ENCODE measurements at places on chromosomes 1 and 21.

GRCh38 chr1:38740487-38740886 is 119.1 kb downstream of the RRAGC start:
- no peak for DNase-seq

DNA sequence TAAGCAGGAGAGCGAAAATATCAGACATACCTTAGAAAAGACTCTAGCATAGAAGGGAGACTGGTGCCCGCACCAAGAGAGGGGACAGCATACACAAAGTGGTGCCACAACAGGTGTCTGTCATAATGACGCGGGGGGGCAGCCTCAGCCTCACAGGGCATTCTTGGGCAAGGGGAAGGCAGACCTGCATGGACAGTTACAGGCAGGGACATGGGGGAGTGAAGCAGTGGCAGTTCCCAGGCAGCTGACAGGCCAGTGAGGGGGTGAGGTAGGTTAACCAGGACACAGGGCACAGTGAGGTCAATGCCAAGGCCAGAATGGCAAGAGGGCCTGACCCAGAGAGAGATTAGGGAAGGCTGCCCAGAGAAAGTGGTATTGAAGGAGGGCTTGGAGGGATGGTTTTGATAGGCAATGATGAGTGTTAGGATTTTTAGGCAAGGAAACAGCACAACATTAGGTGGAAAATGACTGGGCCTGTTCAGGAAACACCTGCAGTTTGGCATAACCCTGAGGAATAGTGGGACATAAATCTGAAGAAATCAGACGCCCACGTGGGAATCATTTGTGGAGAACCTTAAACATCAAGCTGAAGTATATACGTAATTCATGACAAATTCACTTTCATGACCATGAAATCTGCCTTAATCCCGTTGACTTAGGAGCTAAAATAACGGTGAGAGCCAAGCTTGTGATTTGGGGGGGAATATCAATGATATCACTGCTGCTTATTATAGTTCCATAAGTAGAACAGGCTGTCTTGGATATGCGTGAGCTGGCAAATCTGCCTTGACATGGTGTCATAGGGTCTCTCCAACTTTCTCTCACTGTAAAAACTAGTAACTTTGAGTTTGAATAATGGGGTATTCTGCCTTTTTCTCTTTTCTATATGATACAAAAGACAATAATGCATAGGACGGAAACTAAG is 8.9 kb downstream of the PTPN14 start:
- DNase-seq: no peak

GRCh38 chr1:165254896-165255625 is 101.5 kb downstream of the LMX1A start:
- no peak for DNase-seq

- DNase-seq: no peak
These were observed 43.6 kb downstream of the NFYC start for GRCh38 chr1:40734882-40735628.

GRCh38 chr1:33876970-33877650 is 13.2 kb downstream of the HMGB4 start:
- no peak for DNase-seq

DNA sequence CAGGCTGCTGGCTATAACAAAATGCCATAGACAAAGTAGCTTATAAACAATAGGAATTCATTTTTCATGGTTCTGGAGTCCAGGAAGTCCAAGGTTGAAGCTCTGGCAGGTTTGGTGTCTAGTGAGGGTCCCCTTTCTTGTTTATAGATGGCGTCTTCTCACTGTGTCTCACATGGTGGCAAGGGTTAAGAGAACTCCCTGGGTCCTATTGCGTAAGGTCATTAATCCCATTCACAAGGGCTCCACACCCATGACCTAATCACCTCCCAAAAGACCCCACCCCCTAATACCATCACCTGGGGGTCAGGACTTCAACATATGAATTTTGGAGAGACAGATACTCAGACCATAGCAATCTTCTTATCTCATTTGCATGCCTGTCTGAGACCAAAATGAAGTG is 108.9 kb upstream of the USP25 start:
- DNase-seq: no peak

DNA sequence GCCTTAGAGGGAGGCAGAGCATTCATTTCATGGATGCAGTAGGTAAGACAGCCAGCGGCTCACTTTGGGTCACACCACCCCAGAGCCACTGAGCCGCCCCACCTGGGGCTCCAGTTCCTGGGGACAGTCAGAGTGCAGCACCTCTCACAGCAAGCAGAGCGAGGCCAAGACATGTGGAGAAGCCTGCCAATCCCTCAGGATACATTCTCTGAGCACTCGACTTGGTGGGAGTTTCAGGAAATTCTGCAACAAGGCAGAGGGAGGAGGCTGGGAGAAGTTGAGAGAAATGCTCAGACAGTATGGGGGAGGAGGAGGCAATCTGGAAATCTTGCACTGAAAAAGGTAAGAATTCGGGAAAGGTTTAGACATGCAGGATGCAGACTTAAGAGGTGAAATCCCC is 60.8 kb upstream of the WLS start:
- DNase-seq: no peak

DNA sequence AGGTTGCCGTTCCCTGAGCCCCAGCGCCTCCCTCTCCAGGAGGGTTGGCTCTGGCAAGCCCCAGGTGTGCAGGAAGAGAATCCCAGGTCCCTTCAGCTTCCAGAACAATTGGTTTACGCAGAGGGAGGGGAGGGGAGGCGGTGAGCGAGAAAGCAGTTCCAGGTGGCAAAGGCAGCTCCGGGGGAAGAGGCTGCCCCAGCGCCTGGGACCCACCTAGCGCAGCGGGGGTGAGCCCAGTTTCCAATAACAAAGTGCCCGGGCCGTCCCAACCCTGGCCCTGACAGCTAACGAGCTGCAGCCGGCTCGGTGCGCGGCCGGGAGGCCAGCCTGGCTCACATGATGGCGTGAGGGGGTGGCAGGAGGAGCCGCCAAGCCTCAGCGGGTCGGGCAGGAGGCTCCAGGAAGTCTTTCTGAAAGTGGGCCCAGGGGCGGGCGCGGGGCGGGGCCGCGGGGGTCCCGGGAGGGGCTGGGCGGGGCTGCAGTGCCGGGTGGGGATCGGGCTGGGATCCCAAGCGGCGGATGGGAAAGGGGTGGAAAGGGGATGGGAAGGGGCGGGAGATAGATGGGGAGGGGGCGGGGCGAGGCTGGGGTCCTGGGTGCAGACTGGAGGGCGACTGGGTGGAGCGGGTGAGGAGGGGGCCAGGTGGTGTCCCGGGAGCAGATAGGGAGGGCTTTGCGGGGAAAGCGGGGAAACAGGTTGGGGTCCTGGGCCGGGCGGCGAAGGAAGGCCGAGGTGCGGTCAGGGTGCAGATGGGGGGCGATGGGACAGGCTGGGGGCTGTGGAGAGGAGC is 22.8 kb downstream of the DHRS3 start:
- DNase-seq: no peak

DNA sequence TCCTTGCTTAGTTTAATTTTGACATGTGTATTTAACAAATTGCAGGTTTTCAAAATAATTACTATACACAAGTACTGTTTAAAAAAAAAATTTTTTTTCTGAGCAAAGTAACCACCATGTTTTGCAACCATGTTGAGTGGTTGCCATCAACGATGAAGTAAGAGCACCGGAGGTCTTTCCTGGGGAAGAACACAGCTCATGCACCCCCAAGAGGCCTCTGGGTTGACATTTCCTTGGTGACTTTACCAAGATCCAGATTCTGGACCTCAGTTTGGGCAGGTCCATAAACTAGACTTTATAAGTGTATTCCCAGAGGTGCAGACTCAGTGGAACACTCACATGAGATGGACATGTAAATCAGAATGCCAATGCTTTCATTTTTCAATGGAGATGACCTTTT is 36.8 kb upstream of the RALGPS2 start:
- DNase-seq: no peak

DNA sequence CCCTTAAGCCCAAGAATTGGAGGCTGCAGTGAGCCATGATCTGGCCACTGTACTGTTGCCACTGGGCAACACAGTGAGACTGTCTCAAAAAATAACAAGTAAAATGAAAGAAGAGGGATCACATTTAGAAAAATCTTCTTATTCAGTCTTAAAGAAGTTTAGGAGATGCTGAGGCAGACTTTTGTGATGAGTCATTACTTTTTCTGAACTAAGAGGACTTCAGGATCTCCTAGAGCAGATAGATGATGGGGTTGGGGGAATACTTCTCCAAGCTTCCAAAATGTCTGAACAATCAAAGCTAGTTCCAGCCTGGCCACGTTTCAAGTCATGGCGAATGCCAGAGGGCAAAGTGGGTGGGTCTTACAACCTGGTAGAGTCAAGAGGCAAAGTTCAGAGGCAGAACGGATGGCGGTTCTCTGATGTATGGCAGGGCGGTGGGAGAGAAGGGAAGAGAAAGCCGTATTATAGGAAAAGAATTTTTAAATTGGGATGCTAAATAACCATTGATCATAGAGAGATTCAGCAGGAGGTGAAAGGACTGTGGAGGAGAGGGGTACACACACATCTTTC is 2.1 kb upstream of the CIART start:
- DNase-seq: no peak

GRCh38 chr21:40842197-40842552 is 4.8 kb downstream of the DSCAM start:
- no peak for DNase-seq

- no peak for DNase-seq
These were observed 548 bp downstream of the B3GALT5 start for GRCh38 chr21:39613041-39613934.

DNA sequence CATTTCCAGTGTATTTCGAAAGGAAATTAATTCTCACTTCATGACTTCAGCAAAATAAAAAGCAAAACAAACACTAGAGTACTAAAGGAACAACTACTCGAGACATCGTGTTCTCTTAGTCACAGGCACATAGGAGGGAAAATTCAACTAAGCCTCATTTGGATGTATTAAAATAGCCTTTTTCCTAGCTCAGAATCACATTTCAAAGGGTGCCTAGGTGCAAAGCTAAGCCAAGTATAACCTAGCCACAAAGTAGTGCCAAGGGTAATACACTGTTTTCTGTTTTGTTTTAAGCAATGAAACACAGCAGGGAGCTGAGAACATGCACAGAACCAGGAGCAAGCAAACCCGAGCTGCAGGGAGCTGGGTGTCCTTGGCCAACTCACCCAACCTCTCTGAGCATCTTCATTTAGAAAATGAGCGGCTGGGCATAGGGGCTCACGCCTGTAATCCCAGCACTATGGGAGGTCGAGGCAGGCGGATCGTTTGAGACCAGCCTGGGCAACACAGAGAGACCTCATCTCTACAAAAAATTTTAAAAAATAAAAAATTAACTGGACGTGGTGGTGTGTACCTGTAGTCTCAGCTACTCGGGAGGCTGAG is 26.6 kb upstream of the ACBD6 start:
- DNase-seq: no peak

GRCh38 chr1:21782349-21782867 is 541 bp downstream of the USP48 start:
- peak; percentile 51 for DNase-seq

GRCh38 chr1:15056515-15057285 is 96.8 kb upstream of the TMEM51 start:
- no peak for DNase-seq

GRCh38 chr1:229158341-229158921 is 112.5 kb upstream of the RAB4A start:
- DNase-seq: no peak

GRCh38 chr1:74690364-74690696 is 16.7 kb upstream of the ERICH3 start:
- DNase-seq: no peak

GRCh38 chr1:40745176-40745575 is 38.4 kb upstream of the KCNQ4 start:
- DNase-seq: no peak

- DNase-seq: no peak
These were observed 63.8 kb downstream of the OLFML3 start for GRCh38 chr1:114043054-114043453.

DNA sequence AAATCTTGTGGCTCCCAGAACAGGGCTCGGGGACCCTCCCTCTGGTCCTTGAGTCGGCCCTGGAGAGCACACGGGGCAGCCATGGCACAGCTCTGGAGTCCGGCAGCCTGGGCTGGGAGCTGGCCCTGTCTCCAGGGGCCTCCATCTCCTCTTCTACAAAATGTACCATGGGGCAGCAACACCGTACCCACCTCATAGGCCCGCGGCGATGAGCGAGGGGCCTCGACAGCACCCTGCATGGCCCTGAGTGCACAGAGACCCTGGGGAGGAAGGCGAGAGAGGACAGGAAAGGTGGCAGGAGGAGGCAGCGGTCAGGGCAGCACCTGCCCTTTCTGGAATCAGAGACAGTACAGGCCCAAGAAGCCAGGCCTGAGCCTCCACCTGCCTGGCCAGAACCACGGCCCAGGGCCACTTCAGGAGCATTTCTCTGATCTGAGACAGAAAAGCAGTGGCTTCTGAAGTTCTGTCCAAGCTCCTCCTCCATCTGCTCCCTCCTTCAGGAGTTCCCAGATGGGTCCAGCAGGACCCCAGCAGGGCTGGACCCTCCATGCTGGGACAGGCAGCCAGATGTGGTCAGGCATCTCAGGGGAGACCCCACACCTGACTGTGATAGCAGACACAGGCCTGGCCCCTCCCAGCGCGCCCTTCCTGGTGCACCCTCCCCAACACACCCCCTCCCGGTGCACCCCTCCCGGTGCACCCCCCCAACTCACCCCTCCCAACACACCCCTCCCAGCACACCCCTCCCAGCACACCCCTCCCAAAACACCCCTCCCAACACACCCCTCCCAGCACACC is 75.9 kb upstream of the ARHGEF16 start:
- DNase-seq: no peak

- no peak for DNase-seq
These were observed 203.2 kb downstream of the FGGY start for GRCh38 chr1:59499943-59500569.

DNA sequence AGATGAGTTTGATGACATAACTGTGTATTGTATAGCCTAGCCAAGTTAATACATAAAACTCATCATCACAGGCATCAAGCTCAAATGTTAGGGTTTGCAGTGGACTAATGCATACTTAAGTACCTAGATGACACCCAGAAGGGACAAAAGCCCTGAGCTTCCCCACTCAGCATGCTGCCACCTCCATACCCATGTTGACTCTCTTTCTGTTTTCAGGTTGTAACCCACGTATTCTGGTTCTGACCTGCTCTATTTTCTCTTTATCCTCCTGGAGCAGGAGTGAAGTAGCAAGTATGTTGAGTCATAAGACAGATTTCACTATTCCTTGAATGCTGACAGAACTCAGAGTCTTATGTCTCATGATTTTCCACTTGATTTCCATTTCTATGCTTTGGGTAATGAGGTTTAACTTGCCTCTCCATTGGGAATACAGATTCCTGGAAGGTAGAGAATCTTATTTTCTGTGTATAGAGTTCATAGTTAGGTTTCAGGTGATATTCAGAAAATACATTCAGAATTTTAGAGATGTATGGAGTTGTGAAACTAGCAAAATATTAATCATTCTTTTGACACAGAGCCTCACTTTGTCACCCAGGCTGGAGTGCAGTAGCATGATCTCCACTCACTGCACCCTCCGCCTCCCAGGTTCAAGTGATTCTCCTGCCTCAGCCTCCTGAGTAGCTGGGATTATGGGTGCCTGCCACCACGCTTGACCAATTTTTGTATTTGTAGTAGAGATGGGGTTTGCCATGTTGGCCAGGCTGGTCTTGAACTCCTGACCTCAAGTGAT is 122.5 kb upstream of the KCNJ15 start:
- no peak for DNase-seq
